ENCODE measurements at places on chromosomes 12 and 14.

GRCh38 chr12:98601924-98602323, 8.4 kb downstream of the SLC25A3 start:
- no peak for DNase-seq

GRCh38 chr12:2792671-2793500, 1.9 kb upstream of the FKBP4 start:
- DNase-seq = no peak

- DNase-seq = no peak
Measured at GRCh38 chr14:95319312-95320077, at the start of gene CLMN. TSS of gene CLMN (minus strand) at chr14:95319908. CDS start at chr14:95319792, 116 bp downstream.

DNA sequence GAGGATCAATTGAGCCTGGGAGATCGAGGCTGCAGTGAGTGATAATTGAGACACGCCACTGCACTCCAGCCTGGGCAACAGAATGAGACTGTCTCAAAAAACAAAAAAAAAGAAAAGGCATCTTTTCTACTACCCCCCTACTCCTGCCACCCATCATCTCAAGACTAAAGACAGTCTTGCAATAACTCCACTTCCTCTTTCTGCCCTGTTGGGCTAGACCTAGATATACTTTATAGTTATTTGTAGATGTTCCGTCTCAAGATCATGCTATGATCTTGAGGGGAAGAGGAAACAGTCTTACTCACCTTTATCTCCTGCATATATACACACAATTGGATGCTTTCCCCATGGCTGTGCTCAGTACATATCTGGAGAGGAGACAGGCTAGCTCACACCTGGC, 12.1 kb upstream of the ESPL1 start:
- DNase-seq = no peak

DNA sequence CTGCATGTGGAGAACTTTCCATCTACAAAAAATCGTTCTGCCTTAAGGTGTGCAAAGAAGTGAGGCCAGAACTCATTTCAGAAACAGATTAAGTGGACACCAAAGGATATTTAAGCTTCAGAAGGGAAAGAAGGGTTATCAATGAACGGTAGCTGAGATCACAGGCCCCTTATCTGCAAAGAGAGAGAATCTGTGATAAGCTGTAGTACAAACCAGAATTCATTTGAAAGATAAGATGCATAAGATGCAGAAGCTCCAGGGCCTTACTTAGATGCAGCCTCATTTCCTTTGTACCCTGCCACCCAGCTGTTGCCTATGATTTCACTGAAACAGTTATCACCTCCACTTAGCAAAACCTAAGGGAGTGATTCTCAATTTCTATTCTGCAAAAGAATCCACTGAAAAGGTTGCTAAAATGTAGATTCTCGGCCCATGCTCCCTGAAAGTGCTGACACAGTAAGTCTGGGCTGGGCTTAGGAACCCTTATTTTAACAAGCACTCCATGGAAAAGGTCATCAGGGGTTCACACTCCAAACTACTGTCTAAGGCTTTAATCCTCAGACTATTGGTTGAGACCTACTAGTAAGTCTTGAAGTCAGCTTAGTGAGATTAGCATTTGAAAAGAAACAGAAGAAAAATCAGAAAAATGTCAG, 64.8 kb downstream of the HELB start:
- DNase-seq = no peak

GRCh38 chr12:75917715-75918114, 113.9 kb downstream of the PHLDA1 start:
- no peak for DNase-seq

Measured in stimulated activated CD4-positive, alpha-beta T cell treated with anti-CD3 and anti-CD28 coated beads, Interleukin-12 subunit alpha, Interleukin-12 subunit beta, amount 100 ng/mL, for 24 hours (primary cell).